CD4-positive, alpha-beta T cell treated with Interleukin-6 at 100 ng/mL for 8 hours (primary cell): ENCODE measurements at places on chromosomes 6 and 20.

DNA sequence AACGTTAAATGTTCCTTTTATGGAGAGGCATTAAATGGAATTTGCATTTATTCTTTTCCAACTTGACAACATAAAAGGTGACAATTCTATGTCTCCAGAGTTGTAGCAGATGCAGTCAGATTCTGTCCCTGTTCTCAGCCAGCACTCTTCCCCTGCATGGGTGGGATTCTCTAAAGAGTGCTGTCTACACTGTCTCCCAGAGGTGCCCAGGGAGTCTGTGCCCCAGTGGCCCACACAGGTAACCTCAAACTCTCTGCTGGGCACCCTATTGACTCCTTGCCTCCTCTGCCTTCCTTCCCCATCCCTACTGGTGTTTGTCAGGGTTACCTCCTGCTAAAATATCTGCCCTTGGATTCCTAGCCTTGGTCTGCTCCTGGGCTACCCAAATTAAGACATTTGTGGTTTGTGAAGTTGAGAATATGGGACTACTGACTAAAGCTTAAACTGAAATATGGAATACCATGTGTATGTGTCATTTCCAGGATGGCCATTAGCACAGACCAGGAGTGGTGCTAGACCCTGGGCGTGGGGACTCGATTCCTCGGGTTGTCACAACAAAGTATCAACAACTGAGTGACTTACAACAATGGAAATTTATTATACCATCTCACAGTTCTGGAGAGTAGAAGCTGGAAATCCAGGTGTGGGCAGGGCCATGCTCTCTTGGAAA lies 284.7 kb downstream of the CDH26 start:
- DNase-seq, result no peak

GRCh38 chr6:34120953-34121675 lies 24.8 kb downstream of the GRM4 start:
- DNase-seq, result no peak

GRCh38 chr6:73738367-73739028 lies 42.5 kb downstream of the CD109 start:
- no peak for DNase-seq

DNA sequence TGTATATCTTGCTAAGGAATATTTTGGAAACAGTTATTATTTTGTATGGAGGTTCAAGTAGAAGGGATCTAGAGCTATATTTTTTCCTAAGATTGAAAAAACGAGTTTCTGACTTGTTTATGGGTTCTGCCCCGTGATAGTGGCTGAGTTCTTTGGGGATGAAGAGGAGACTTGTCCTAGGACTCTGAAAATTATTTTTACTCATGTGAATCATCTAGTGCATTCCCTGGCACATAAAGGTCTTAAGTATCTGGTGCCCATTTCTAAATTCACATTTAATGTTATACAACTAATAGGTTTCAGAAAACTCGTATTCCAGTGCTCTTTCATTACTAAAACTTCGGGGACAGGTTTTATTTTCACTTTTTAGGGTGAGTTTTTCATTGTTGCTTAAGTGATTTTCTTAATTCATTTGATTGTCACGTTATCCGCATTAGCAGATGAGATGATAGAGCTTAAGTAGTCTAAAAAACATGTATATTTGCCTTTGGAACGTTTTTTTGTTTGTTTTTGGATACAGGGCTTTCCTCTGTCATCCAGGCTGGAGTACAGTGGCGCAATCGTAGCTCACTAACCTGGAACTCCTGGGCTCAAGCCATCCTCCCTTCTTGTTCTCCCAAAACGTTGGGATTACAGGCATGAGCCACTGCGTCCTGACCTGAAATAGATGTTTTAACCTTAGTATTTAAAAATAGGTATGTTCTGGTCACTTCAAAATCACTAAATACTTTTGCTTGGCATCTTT lies 2.1 kb downstream of the NFYA start:
- DNase-seq, result no peak

- DNase-seq, result no peak
These were observed 451.7 kb upstream of the MARCKS start for GRCh38 chr6:113405326-113406047.

GRCh38 chr6:112150363-112150762 lies 63.0 kb downstream of the FAM229B start:
- no peak for DNase-seq

- no peak for DNase-seq
These were observed 136.6 kb downstream of the CCDC170 start for GRCh38 chr6:151630387-151630786.

- no peak for DNase-seq
These were observed 210.9 kb upstream of the GGTLC1 start for GRCh38 chr20:24199501-24199900.

DNA sequence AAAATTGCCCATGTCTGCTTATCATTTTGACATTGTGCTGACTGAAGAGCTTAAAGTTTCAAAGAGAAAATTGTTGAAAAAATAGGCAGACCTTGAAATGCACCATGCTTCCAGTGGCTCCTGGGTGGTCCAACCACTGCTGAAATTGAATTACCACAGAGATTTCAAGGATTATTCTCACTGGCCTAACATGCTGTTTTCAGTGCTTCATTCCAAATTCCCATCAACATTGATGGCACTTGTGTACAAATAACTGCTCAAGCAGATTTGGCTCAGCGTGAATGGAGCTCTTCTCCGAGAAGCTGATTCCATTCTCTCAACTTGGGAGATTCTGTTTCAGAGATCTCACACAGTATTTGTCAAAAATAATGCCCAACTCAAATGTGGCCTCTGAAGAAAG lies 75.5 kb downstream of the LAMA4 start:
- DNase-seq, result no peak

DNA sequence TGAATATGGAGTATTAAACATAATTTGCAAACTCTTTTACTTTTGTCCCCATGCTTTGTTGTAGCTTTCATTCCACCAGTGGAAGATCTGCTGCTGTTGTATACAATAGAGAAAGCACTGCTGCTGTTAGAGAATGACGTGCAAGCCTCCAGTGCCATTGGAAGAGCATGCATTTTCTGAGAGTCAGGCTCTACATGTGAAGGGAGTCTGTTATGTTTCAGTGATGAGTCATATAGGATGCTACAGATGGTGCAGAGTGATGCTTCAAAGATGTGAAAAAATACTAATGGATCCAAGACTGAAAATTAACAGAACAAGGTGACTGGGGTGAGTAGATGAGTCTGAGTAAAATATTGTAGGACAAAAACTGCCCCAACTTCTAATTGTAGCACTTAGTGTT lies 22.4 kb upstream of the BACH2 start:
- DNase-seq, result no peak

DNA sequence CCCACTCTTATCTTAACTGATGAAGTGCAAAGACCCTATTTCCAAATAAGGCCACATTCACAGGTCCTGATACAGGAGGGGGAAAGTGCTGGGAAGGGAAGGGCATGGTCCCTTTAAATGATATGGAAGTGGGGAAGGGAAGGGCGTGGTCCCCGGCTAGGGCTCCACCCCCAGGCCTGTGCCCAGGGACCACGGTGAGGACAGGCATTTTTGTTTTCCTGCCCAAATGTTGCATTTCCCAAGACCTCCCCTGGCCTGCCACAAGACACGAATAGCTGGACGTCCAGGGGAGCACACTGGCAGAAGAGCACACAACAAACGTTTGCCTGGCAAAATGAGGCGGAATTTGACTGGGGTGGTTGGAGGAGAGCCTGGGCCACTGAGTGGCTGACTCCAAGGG lies 16.1 kb upstream of the HFE start:
- no peak for DNase-seq

GRCh38 chr6:116685437-116685993 lies 4.5 kb downstream of the KPNA5 start:
- no peak for DNase-seq

DNA sequence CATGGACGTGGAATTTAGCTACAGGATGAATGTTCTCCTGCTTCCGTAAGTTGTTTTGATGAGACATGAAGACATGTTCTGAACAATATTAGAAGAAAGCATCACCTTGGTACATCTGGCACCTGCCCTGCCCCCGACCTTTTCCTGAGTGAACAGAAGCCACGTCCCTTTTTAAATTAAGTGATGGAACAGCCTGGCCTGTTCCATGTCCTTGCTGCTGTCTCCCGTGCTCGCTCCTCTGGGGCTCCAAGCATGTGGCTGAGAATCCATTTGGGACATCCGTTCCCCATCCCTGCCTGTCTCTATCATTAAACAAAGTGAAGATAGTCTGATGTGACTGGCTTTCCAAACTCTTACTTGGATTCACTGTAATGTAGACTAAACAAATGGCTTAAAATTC lies 36.4 kb downstream of the ERMARD start:
- no peak for DNase-seq

DNA sequence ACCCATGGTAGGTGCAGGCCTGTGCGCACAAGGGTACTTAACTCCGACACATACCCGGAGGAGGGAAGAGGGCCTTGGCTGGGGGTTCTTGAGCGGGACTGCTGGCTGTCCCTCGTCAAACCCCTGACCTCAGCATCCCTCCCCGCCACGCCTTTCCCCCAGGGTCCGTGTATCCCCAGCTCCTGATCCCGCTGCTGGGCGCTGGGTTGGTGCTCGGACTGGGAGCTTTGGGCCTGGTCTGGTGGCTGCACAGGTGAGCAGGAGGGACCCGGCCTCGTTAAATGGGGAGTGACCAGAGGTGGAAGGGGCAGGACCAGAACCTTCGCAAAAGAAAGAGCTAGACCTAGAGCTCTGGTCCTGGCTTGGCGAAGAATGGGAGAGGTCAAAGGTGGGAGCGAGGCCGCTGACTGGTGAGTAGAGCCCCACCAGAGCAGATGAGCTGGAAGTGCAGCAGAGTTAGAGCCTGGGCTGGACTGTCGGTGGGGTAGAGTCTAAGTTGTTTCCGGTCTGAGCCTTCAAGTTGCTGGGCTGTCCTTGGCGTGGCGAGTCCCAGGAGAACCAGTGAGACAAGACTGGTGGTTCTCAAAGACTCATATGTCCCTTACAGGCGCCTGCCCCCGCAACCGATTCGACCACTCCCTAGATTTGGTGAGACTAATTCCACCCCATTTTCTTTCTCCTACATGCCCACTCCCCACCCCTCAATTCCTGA lies 963 bp downstream of the MPIG6B start:
- no peak for DNase-seq

GRCh38 chr6:166692723-166693302 lies 65.8 kb upstream of the RPS6KA2 start:
- no peak for DNase-seq
